ENCODE measurements at places on chromosomes 2 and 18. TPM values are rescaled to one million over a fixed set of nuclear protein-coding genes. Genes with fewer than 3 reads are reported as not detected.

GRCh38 chr2:200472853-200473464, 36.9 kb downstream of the KCTD18 start:
- no peak overlapping the region for H3K27ac ChIP-seq
- no peaks in the 10 kb centered on the region for H3K36me3 ChIP-seq
- no peaks in the 10 kb centered on the region for H3K27me3 ChIP-seq
- H3K4me1 ChIP-seq = peaks cover 13% of the 10 kb centered on the region
- H3K4me3 ChIP-seq = no peak overlapping the region
- no peak for DNase-seq

Gene ALPG
- not detected for total RNA-seq

GRCh38 chr2:152369176-152369860, 34.3 kb downstream of the FMNL2 start:
- no peak overlapping the region for H3K4me3 ChIP-seq
- no peak for DNase-seq
- no peak overlapping the region for H3K27ac ChIP-seq
- peaks cover 16% of the 10 kb centered on the region for H3K27me3 ChIP-seq
- H3K36me3 ChIP-seq = no peaks in the 10 kb centered on the region

- no peaks in the 10 kb centered on the region for H3K36me3 ChIP-seq
- no peaks in the 10 kb centered on the region for H3K4me1 ChIP-seq
- H3K27ac ChIP-seq = no peak overlapping the region
- no peak for DNase-seq
- no peak overlapping the region for H3K4me3 ChIP-seq
Observed at GRCh38 chr18:6866552-6867085, 137.1 kb downstream of the ARHGAP28 start.

Gene SLC9A4
- total RNA-seq = 0.10 TPM

- H3K36me3 ChIP-seq = no peaks in the 10 kb centered on the region
- peaks cover 28% of the 10 kb centered on the region for H3K27me3 ChIP-seq
- no peak for DNase-seq
- no peak overlapping the region for H3K27ac ChIP-seq
- H3K4me1 ChIP-seq = peaks cover 3% of the 10 kb centered on the region
Observed at GRCh38 chr2:173058673-173059072, 17.0 kb upstream of the MAP3K20 start.

Gene MGAT5
- total RNA-seq = 99.5 TPM

- no peak overlapping the region for H3K4me3 ChIP-seq
- DNase-seq = no peak
- H3K36me3 ChIP-seq = no peaks in the 10 kb centered on the region
- H3K27me3 ChIP-seq = no peaks in the 10 kb centered on the region
Observed at GRCh38 chr2:8395718-8396117, 286.1 kb upstream of the ID2 start.

DNA sequence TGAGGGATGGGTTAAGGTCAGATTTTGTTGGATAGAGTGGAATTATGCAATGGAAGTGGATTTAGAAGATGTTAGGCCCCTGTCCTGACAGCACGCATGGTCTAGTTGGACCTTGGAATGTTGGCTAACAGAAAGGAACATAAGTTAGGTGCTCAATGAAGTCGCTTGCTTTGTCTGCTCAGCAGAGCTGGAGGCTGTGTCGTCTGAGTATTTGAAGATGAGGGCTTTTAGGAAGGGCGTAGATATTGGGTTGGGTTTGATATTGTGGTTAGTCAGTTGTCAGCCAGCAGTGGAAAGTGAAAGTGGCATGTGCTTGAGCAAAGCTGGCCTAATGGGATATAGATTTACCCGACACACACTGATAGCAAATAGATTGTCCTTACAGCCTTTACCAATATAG, 239.3 kb downstream of the PRKCE start:
- H3K4me3 ChIP-seq = no peak overlapping the region
- H3K27me3 ChIP-seq = peaks cover 19% of the 10 kb centered on the region
- no peak overlapping the region for H3K27ac ChIP-seq
- H3K36me3 ChIP-seq = no peaks in the 10 kb centered on the region
- peaks cover 15% of the 10 kb centered on the region for H3K4me1 ChIP-seq
- DNase-seq = no peak

Gene DQX1
- 0.55 TPM for total RNA-seq

DNA sequence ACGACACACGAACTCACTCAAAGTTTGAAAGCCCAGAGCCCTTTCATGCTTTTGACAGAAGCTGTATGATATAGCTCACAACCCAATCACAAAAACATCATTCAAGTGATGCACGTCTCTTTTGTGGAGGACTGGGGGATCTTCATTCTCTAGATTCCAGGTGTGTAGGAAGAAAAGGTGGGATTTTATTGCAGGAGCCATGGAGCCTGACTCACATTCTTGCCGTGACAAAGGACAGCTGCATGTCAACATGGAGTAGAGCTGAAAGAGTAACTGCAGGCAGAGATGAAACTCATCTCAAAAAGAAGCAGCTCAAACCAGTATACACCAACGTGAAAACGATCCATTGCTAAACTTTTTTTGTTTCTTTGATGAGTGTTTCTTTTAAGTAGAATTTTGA, 50.9 kb upstream of the PDE1A start:
- no peak overlapping the region for H3K4me3 ChIP-seq
- H3K27me3 ChIP-seq = no peaks in the 10 kb centered on the region
- H3K27ac ChIP-seq = no peak overlapping the region

GRCh38 chr18:35376742-35377695, at the start of gene ZNF396:
Gene ZNF396, minus strand, starts transcription at chr18:35377337. Its CDS starts 3,045 bp downstream, at chr18:35374292.
- H3K4me1 ChIP-seq = peaks cover 10% of the 10 kb centered on the region
- H3K36me3 ChIP-seq = no peaks in the 10 kb centered on the region
- H3K27me3 ChIP-seq = no peaks in the 10 kb centered on the region
- peak within 1 kb of the TSS; percentile 36 for H3K27ac ChIP-seq
- peak within 1 kb of the TSS; percentile 86 for H3K4me3 ChIP-seq
- DNase-seq = peak; percentile 86

DNA sequence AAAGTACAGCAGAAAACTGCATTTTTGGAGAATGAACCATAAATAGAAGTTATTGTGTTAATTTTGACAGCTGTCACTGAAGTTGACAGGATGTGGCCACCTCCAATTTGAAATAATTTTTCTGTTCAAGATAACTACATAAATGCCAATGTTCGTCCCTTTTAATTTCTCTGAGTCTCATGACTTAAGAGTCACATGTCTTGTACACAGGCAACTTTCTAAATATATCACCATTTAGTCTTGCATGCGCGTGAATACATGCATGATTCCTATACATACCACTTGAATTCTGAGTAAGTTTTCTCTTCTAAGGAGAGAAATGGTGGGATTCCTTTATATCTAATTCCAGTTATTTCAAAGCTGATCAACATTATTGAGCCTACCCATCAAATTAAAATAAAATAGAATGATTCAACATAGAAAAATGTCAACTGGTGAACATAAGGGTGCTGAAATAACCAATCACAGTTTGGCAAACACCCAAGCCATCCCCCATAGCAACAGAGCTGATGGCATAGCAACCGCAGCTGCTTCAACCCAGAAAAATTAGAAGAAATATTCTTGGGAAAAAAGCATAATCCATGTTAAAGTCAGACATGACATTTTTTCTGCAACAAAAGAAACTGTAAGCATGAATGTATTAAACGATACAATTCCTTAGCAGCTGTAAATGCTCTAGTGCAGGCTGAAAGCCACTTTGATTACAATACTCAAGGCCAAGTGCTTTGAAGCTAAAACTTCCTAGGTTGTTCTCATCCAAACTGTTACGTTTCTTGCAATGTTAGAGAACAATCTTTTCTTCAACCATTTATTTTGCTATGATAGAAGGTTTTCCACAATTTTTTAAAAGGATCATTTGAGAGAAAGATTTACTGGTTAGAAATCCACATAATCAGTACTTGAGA, 282.7 kb downstream of the DLGAP1 start:
- H3K36me3 ChIP-seq = no peaks in the 10 kb centered on the region
- no peaks in the 10 kb centered on the region for H3K27me3 ChIP-seq
- H3K4me3 ChIP-seq = no peak overlapping the region
- H3K27ac ChIP-seq = no peak overlapping the region
- H3K4me1 ChIP-seq = no peaks in the 10 kb centered on the region
- DNase-seq = no peak

GRCh38 chr2:7598402-7598801, 681.2 kb downstream of the RNF144A start:
- H3K4me3 ChIP-seq = no peak overlapping the region
- peaks cover 12% of the 10 kb centered on the region for H3K4me1 ChIP-seq
- H3K27ac ChIP-seq = no peak overlapping the region
- no peak for DNase-seq
- H3K36me3 ChIP-seq = peaks cover 3% of the 10 kb centered on the region

Gene TRIM43
- not detected for total RNA-seq

DNA sequence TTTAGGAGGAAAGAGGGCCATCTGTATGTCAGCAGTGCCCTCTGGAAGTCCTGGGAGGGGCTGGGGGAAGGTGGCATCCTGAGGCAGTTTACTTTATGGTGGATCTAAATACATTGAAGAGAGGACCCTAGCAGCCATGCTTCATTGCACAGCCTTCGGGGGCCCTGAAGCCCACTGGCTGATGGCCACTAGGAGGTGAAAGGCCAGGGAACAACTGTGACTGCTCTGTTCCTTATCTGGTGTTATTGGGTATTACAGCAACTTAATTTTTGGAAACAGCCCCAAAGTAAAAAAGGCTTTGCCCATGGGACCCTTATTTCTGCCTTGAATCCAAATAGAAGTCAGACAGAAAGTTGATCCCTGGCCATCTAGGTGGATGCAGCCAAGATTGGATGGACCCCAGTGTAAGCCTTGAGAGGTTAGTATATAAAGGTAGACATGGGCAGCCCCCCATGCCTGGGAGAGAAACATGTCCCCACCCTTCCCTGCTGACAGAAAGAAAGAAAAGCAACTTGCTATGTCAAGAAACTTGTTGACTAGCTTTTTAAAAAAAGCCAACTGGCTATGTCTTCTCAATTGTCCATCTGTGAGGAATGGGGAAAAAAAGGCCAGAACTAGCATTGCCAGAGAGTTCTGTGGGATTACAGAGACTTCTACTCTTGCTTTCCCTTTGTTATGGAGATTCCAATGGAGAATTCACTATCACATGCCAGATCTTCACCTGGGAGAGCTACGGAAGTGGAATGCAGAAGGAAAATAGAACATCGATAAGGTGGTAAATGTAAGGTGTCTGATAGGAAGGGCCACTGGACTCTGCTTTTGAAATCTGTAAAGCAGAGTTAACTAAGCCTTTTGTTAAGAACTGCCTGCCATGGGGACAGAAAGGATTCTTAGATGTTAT, 58.6 kb upstream of the OSR1 start:
- no peak for DNase-seq
- no peaks in the 10 kb centered on the region for H3K4me1 ChIP-seq
- no peak overlapping the region for H3K4me3 ChIP-seq
